ENCODE measurements at places on chromosomes 7 and 10.

GRCh38 chr10:73968098-73968521, 29.8 kb upstream of the VCL start:
- peak; percentile 38 for DNase-seq

DNA sequence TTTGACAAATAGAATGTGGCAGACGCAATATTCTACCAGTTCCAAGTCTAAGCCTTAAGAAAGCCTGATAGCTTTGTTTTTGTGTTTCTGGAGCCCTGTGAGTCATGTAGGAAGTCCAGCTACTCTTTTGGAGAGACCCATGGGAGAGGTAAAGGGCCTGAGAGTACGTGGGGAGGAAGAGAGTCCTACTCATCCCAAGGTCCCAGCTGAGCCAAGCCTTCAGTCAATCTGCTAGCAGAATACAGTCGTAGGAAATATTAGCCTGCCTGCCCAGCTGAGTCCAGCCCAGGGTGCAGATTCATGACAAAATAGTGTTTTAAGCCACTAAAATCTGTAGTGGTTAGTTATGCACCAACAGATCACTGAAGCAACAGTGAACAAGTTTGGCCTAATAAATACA, 9.0 kb upstream of the GNA12 start:
- DNase-seq, result peak; percentile 16

DNA sequence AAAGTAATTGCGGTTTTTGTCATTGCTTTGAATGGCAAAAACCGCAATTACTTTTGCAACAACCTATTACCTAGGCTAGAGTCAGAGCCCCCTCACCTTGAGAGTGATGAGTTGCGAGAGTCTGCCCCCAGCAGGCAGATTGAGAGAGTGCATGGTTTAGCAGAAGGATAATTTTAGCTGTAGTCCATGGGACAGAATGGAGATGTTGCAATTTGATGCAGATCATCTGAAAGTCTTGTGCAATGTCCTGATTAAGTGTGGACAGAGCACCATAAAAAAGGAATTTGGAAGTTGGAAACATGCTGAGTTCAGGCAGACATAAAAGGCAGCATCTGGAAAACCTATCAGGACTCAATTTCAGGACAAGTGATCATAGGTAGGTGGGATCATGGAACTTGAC, 48.7 kb downstream of the GPR141 start:
- no peak for DNase-seq

GRCh38 chr7:74475987-74476350, 22.3 kb downstream of the GTF2IRD1 start:
- DNase-seq, result no peak

DNA sequence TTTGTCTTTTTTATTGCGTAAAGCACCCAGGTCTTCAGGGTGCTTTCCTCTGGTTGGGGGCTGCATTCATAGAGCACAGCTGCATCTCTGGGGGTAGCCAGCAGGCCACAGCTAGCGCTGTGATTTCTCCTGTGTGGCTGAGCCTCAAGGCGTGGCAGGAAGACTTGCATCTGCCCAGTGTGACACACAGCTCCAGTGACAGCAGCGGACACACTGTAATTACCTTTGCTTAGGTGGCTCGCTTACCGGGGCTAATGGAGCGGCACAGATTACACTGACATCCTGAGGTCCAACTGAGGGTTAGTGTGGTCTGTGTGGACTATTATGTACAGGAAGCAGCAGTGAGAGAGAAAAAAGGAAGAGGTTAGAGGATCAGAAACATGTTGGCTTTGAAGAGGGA, 27.1 kb downstream of the ABCB4 start:
- DNase-seq, result no peak

DNA sequence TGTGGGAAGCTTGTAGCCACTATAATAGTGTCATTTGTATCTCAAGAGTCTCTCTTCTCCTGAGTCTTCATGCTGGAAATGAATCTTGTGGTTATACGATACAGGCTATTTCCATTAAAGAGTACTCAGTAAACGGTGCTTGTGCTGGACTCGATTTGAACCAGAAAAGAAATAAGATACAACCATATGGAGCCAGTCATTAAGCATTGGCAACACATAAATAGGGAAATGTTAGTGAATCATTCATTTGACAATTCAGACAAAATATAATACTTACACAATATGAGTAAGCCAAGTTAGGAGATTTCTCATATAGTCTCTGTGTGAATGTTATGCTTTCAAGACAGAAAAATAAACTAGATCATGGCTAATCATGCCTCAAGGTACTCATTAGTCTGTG, 356.8 kb downstream of the PLXDC2 start:
- DNase-seq, result peak; percentile 12

DNA sequence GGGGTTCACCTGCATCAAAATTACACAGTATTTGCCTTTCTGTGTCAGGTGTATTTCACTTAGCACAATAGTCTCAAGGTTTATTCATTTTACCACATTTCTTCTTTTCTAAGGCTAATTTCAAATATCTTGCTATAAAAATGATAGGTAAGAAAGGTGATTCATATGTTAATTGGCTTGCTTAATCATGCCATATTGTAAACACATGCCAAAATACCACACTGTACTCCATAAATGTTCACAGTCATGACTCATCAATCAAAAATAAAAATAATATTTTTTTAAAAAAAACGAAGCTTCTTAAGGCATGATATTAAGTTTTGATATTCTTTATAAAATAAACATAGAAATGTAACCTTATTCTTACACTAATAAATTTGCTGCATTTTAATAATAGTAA, 947.1 kb downstream of the GRM8 start:
- DNase-seq, result no peak

GRCh38 chr7:121411597-121411979, 15.5 kb upstream of the FAM3C start:
- no peak for DNase-seq

DNA sequence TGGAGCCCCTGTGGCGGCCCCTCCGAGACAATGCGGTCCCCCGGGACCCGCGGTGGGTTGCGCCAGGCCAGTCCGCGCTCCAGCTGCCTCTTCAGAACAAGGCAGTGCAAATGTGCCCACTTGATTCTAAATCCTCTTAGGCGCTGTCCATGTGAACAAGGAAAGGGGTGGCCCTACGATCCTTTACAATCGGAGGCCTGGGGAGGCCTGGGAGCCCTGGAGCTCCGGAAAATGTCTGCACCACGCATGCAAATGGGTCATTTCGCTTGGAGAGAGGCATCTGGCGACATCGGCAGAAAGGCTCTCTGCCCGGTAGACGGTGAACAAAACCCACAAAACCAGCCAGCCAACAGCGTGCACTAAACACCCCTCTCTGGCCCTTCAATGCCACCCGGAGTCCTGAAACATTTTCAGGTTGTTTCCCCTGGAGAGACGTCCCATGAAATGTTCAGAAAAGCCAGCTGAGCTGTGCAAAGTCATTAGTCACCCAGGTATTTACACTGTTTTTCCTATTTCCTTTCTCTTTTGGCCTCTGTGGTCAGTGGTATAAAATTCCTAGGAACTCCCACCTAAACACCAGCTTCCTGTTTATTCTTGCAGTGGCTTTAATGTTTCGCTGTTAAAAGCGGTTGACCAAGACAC, 102.8 kb upstream of the ZNF438 start:
- peak; percentile 82 for DNase-seq

DNA sequence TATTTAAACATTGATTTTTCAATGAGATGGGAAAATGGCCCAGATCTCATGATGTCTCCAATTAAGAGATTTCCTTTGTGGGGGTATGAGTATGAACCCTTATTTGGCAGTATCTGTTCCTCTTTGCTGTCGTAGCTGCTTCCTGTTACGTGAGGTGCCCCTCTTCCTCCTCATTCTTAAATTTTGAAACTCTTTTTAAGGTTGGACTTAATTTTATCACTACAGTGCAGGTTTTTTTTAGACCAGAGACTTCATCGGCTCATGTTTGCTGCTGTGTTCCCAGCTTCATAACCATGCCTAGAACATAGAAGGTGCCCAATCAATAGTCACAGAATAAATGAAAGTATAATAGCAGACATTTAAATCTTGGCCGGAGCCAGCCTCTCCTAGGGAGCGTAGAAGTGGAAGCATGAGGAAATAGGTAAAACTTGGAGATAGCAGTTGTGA, 2.4 kb downstream of the MIOS start:
- no peak for DNase-seq
